Adipocyte (in vitro differentiated cells): ENCODE measurements at places on chromosomes 4 and X.

DNA sequence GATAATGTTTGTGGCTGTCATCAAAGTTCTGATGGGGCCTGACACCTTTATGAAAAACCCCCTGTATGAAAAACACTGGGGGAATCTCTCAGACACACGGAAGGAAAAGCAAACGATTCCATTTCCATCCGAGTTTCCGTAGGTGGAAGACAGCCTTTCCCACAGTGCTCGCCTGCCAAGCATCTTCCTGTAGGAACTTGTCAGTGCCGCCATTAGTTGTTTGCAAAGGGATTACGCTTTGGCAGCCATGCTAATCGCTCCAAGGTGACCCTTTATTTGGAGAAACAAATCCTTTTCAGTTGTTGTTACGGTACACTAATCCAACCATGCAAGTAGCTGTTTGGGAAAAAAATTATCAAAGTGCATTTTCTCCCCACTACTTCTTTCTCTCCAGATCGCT, 44.4 kb upstream of the STOX2 start:
- DNase-seq = no peak

- DNase-seq = no peak
Observed at GRCh38 chrX:1480082-1480785, 27.5 kb upstream of the ASMTL start.

GRCh38 chr4:179536694-179537093, 2094.5 kb upstream of the AGA start:
- no peak for DNase-seq

- no peak for DNase-seq
Observed at GRCh38 chr4:112277220-112277619, 8.5 kb downstream of the TIFA start.

DNA sequence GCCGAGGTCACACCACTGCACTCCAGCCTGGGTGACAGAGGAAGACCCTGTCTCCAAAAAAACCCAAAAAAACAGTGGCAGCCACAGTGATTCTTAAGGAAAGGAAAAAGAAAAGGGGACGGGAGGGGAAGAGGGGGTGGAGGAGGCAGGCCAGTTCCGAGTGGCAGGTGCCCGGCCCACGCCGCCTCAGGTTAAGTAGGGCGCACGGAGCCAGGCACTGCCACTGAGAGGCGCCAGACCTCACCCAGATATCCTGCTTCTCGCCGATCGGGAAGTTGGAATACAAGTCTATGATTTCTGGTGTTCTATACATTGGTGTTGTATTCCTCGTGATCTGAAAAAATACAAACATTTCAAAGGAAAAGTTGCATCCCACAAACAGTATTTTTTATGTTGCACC, 35.9 kb downstream of the GAK start:
- DNase-seq = no peak

DNA sequence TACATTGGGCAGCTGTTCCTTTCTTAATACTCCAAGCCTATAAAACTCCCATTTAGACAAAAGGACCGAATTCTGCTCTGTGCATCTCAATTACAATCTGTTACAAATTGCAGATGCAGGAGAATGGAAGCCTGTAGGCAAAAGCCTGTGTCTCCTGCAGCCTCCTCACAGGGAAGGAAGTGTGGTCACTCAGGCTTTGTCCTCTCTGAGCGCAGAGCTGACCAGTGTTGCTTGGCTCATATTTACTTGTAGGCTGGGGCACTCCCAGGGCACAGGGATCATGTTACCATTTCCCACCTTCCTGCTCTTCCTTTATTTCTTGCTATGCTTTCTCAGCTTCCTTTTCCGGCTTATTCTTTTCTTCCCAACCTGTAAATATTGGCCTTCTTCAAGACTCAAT, 15.7 kb downstream of the SUPT20HL2 start:
- DNase-seq = peak; percentile 15

DNA sequence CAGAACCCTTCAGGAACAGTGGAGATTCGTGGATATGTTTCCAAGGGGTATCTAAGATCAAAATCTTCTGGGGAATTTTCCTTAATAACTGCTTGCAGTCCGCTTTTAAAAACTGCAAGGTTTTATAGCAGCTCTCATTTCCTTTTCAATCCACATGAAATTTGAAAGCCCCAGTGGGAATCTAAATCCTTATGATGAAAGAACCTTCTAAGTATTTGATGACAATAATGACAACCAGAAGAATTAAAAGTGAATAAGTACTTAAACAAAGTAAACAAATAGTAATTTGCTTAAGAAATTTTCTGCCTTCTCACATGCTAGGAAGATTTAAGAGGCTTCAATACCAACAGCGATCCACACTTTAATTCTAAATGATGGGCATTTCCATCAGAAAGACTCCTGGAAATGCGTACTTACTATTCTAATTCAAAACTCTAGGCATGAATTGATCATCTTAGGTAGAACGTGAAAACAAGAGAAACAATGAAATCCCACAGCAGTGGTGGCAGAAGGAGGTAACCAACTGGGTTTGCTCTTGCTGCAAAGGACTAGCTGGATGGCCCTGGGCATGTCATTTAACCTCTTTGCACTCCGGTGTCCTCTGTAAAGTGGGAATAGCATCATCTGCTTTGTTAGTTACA, 37.6 kb upstream of the S100G start:
- no peak for DNase-seq

GRCh38 chr4:109846395-109847098, 1.4 kb upstream of the LRIT3 start:
- no peak for DNase-seq

DNA sequence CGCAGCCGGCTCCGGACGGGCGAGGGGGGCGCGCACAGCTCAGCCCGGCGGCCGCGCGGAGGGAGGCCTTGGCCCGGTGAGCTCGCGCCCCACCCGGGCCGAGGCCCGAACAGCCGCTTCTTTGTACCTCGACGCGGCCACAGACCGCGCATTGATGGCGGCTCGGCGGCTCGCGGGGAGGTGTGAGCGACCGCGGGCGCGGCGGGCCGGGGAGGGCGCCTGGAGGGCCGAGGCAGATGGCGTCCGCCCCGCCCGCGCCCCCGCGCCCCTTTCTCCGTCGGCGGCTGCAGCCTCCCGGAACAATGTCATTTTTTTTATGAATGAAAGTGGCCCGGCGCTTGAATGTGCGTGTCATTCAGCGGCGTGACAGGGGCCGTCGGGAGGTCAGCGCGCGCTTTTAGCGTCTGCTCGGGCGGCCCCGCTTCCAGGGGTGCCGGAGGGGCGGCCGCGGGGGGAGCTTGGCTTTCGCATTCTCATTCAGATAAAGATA, 1.8 kb downstream of the FGFR3 start:
- DNase-seq = peak; percentile 14

- no peak for DNase-seq
Observed at GRCh38 chr4:123618606-123619005, 222.0 kb downstream of the SPRY1 start.

- DNase-seq = no peak
Observed at GRCh38 chrX:129188231-129188630, 335.1 kb downstream of the SMARCA1 start.

DNA sequence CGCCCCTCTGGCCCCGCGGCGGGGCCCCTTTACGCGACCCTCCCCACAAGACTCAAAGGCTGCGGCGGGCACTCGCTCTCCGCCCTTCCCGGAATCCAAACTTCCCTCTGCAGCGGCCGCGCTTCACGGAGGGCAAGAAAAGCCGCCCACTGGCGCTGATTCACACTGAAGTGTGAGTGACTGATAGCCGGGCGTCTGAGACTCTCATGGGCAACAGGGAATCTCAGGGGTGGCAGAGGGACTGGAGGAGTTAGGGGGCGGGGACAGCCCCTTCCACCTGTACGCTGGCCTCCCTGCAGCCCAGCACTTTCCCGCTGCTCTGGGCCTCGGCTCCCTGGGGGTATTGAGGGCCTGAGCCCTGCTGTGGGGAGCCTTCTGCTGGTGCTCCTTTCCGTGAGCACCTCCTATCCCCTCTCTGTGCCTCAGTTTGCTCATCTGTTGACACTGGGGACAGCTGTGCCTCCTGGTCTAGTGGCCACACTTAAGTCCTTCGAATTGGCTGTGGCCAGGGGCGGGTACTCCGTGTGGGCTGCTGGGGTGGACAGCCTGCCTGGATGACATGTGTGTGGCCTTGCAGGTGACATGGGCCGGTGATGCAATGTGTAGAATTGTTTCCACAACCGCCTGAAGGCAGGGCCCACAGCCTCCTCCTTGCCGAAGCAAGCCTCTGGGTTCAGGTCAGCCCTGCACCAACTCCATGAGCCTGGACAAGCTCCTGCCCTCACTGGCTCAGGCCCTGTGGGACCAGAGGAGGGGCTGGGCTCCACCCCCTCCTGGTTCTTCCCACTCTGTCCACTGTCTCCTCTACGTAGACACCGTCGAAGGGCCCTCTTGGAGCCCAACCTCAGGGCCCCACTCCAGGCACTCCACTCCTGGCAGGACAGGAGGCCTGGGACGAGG, 951 bp downstream of the SH3BP2 start:
- DNase-seq = peak; percentile 71

DNA sequence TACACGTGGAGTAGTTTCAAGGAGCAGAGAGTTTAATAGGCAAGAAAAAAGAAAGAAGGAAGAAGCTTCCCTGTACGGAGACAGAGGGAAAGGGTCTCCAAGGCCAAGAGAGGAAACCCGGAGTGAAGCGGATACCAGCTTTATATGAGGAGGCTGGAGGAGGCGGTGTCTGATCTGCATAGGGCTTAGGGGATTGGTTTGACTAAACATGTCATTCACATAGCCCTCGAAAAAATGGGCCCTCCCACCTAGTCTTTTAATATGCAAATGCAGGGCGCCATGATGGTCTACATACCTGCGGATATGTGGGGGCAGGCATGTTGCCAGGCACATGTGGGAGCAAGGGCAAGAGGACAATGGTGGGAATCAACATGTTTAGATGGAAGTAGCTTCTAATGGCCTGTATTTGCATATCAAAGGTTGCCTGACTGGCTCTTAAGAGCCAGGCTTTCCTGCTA, 103.1 kb upstream of the UGT8 start:
- no peak for DNase-seq
